ENCODE measurements at places on chromosomes 3 and 15.

- no peak for DNase-seq
Measured at GRCh38 chr3:188365184-188365583, 211.2 kb downstream of the LPP start.

GRCh38 chr3:197480320-197480719, 75.4 kb downstream of the BDH1 start:
- DNase-seq: no peak

DNA sequence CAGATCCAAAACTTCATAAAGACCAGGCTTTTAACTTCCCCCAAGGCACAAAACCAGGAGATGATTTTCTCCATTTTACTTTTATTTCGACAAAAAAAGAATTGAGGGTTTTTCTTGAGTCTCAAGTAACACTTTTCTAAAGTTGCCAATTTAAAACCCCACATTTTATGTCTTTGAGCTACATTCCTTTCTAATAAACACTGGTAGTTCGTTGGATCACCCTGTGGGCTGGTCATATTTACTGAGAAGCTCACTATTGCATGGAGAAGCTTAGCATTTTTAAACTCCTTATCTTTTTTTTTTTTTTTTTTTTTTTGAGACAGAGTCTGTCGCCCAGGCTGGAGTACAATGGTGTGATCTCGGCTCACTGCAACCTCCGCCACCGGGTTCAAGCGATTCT, 255.1 kb upstream of the TPM1 start:
- DNase-seq: no peak

DNA sequence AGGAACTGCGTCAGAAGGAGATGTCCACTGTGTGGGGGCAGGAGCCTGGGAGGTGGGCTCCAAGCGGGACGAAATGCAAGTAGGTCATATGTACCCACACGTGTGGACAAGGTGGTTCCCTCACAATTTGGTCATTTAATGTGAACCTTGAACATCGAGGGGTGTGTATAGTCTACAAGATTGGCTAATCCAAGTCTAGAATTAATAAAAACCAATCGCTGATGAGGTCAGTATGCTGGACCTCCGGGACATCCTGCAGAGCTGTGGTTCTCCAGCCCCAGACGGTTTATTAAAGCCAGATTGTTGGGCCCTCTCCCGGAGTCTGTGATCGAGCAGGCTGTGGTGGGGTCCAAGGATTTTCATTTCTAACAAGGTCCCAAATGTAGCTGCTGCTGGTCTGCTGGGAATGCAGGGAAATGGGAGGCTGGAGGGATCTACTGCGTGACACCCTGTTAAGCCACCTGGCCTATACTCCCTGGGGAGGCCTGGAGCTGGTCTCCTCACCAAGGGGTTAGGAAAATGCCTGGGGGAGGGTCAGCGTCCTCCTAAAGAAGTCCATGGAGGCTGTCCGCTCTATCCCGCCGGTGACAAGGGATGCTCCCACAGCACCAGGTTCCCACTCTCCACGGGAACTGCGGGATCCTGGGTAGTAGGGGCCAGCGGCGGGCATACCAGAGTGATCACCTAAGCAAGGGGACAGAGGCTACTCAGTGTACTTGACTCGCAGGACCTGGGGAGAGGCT, 25.1 kb downstream of the PCSK6 start:
- DNase-seq: no peak

GRCh38 chr3:190435618-190436017, 14.1 kb downstream of the TMEM207 start:
- DNase-seq: no peak

DNA sequence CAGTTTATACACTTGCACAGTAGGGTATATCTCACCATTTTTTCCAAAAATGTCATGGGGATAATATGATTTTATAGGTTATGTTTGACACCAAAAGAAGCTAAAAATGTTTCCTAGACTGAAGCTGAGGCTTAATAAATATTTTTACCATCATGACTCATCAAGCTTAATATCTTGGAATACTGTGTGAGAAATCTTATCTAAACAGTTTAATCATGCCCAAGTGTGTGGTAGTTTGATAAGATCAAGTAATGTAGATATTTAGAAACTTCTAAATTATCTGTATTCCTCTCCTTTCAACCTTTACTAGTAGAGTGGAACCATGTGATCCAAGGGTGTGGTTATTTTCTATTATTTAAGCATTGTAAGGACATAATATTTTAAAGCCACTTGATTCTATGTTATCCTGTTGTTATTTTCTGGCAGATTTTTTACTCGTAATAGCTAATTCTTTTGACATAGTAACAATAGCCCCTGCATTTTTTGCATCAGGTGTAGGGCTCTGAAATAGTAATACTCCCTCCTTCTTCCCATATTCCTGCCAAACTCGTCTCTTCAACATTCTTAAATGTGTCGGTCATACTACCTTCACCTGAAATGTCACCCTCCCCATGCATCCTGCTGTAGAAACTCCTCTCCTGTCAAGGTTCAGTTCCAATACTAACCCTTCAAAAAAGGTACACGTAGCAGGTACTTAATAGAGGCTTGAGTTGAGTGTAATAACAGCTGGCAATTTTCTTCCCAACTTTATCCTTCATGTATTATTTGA, 729.6 kb downstream of the NLGN1 start:
- DNase-seq: no peak

GRCh38 chr15:68480296-68480695, 48.3 kb upstream of the ITGA11 start:
- DNase-seq: no peak

- no peak for DNase-seq
Measured at GRCh38 chr3:54830658-54831057, 97.2 kb downstream of the LRTM1 start.

DNA sequence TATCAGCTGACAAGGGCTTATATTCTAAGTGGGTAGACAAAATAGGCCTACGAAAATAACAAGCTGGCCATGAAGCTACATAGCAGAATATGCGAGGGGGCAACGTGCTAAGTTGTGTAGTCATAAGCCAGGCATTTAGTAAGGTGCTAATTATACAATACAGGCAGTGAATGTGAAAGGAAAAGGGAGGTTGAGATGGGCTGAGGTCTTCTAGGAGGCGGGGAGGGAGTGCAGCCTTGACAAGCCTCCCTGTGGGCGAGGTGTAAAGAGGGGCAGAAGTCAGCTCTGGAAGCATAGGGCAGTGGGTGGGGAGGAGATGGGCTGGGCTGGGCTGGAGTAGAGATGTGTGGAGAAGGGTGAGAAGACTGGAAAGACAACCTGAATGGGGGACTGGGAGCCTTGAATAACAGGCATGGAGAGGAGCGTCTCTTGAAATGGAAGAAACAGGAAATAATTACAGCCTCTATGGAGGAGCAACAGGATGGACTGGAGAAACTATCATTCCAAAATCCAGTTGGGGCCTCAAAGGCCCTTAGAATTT, 1.2 kb downstream of the TIGIT start:
- DNase-seq: no peak

GRCh38 chr3:134341389-134341788, 32.9 kb downstream of the AMOTL2 start:
- DNase-seq: no peak

DNA sequence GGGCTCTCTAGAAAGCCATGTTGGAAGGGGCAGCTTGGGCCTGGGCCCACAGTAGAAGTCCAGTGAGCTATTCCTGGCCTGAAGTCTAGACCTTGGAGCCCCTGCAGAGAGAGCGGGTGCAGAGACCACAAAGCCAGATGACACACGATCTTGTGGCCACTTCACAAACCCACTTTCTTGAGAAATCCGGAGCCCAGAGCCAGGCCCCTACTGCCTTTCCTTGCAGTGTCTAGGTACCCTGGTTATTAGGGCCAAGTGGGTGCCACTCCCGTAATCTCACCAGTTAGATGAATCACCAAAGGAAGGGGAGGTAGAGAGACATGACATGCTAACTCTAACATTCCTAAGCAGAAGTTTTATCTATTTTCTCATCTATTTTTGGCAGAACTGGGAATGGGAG, 72.5 kb upstream of the ADAMTSL3 start:
- DNase-seq: no peak

GRCh38 chr15:85583923-85584390, 203.6 kb downstream of the AKAP13 start:
- no peak for DNase-seq

DNA sequence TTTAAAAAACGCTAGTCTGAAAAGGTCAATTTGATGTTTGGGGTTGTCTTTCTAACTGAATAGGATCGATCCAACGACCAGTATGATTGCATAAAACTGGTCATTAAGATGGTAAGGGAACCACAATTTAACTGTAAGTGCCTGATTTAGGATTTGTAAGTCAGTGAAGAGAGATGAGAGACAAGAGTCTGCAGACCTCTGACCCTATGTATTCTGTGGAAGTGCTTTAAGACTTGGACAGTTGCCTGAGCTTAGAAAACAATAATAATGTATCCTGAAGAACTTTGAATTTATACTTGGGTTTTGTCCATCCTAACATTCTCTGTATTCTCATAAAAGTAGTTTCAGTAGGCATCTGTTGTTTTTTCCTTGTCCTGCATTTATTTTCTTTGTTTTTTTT, 221.4 kb upstream of the SUCLG2 start:
- DNase-seq: no peak

- no peak for DNase-seq
Measured at GRCh38 chr3:161548301-161548700, 51.7 kb downstream of the OTOL1 start.

- DNase-seq: no peak
Measured at GRCh38 chr3:59994732-59995304, 945.0 kb upstream of the CFAP20DC start.

DNA sequence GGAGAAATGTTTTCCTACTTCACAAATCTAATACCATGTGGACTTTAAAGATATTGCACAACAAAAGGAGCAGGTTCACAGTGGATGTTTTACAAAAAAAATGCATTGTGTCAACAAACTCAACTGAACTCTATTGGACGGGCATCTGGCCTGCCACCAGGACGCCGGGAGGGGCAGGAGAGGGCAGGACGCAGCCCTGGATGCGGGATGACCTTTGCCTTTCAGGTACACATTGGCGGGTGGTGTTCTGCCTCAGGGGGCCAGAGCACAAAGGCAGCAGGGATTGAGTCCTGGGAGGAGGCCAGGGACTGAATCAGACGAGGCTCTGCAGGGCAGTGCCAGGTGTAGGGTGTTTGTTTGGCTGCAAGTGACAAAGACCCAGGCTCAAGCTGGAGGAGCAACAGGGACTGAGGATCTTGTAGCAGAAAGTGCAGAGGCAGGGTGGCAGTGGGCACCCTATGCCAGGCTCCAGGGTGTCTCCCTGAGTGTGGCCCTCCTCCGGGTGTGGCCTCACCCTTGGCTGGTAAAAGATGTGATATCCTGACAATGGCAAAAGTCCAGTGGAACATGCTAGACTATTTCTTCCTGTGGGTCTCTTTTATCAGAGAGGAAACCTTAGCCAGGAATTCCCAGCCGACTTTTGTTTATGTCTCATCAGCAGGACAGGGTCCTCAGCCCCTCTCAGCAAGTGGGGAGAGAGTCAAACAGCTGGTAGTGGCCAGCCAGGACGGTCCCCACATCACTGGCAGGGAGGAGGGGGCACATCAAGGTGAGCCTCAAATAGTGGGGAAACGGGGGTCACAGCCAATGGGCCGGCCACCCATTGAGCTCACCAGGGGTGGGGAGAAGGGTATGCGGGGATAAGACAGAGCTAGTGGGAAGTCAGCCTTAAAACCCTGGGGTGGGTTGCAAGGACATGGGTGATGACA, 29.7 kb upstream of the KLF13 start:
- DNase-seq: no peak

DNA sequence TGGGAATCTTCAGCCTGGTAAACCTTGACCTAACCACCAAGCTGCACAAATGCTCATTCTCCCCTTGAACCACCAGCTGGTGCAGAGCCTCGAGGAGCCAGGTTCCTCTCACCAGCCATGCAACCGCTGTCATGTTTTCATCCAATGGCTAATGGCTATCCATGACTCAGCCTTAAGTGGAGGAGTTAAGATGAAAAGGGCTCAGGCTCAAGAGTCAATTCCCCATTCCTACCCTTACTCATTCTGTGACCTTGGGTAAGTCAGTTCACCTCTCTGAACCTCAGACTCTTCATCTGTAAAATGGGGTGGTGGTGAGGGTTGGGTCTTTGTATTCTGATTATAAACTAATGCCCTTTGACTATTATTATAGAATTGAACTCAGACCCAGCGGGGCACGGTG, 515.6 kb downstream of the SHQ1 start:
- DNase-seq: no peak

- no peak for DNase-seq
Measured at GRCh38 chr3:177364236-177364635, 167.0 kb upstream of the TBL1XR1 start.

Data from anterior cingulate cortex (tissue), 58 donors.